COR-L47 (cell line): ENCODE measurements at places on chromosomes 1 and 21.

GRCh38 chr1:234858722-234859121, 248.7 kb upstream of the IRF2BP2 start:
- DNase-seq = no peak

- no peak for DNase-seq
Observed at GRCh38 chr1:170661646-170662411, 2.1 kb upstream of the PRRX1 start.

DNA sequence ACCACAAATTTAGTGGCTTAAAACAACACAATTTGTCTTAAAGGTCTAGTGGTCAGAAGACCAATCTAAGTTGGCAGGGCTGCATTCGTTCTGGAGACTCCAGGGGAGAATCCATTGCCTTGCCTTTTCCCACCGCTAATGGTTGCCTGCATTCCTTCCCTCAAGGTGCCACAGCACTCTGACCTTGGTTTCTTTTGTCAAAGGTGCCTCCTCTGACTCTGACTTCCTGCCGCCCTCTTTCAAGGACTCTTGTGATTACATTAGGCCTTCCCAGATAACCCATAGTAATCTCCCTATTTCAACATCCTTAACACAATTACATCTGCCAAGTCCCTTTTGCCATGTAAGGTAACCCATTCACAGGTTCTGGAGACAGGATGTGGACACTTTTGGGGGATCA, 145.3 kb downstream of the S1PR1 start:
- no peak for DNase-seq

DNA sequence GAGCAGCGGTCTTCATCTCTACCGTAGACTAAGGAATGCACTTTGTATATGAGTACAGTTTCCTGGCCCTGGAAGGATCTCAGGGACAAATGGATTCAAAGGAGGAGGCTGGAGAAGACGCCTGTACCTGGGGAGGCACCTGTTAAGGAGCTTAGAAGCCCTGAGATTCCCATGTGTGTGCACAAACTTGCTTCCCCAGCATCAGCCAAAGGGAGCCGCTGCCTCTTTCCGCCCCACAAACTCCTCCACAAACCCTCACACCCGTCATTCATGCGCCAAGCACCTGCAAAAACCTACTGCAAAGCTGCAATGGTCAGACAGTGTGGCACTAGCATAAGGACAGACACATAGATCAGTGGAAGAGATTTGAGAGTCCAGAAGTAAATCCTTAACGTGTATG, 54.5 kb downstream of the RRAGC start:
- DNase-seq = no peak

GRCh38 chr1:36845802-36846201, 188.5 kb downstream of the GRIK3 start:
- no peak for DNase-seq

DNA sequence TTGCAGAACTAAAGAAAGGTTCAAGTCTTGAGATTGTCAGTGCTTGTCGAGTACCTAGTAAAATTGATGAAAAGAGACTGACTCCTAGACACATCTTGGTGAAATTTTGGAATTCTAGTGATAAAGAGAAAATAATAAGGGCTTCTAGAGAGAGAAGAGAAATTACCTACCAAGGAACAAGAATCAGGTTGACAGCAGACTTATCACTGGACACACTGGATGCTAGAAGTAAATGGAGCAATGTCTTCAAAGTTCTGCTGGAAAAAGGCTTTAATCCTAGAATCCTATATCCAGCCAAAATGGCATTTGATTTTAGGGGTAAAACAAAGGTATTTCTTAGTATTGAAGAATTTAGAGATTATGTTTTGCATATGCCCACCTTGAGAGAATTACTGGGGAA, 16.3 kb downstream of the L1TD1 start:
- no peak for DNase-seq

- DNase-seq = no peak
Observed at GRCh38 chr21:15423676-15424445, 305.9 kb upstream of the USP25 start.

DNA sequence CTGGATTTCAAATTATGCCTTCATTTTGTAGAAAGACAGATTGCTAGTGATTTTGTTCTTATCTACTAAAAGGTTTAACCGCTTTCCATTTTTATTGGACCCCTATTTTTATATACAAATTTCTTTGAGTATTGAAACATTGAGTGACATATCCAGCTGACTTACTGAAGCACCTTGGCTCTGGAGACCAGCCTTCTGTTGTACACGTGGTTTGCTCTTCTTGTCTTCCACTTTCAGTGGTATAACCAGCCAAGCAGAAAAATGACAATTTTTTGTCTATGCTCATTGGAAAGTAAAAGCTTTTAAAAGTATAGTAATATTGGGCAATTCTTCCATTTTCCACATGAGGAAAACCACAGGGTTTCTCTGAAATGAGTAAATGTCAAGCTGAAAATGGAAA, 4.4 kb downstream of the F13B start:
- no peak for DNase-seq

DNA sequence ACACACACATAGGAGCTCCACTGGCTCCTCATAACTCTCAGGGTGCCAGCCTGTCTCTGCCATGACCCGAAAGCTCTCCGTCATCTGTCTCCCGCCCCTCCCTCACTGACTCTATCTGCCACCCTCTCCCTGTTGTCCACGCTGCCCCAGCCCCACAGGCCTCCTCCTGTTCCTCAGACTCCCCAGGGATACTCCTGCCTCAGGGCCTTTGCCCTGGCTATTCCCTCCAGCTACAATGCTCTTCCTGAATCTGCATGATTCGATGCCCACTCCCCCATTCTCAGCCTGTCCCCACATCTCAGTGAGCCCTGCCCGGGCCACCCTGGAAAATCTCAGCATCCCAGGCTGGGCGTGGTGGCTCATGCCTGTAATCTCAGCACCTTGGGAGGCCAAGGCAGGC, 24.6 kb upstream of the DNAJC11 start:
- no peak for DNase-seq

DNA sequence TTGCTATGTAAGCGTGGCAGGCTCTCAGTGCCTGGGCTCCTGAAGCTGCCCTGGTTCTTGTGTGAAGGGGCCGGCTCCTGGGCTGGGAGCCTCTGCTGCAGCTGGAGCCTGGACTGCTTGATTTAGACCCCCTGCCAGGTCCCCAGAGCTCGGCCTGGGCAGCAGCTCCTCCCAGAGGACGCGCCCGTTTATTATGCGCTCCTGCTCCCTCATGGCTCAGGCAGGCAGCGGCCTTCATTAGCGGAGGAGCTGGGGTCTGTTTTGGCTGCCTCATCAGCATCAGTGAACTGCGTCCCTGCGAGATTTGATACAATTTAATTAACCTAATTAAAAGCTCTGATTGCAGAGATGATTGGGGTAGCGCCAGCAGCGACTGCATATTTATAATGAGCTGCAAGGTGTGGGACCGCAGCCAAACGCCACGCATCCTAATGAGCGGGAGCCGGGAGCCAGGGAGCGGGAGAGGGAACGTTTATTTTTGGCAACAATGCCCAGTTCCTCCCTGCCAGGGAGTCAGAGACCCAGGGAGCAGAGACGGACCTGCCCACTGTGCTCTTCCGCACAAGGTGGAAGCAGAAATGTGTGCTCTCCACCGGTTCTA, 16.6 kb downstream of the UTP11 start:
- DNase-seq = peak; percentile 98

GRCh38 chr1:71738910-71739309, 543.4 kb downstream of the NEGR1 start:
- peak; percentile 17 for DNase-seq

- DNase-seq = peak; percentile 50
Observed at GRCh38 chr1:182120411-182121258, 59.1 kb upstream of the ZNF648 start.

GRCh38 chr1:44048532-44049215, 17.4 kb upstream of the SLC6A9 start:
- no peak for DNase-seq

- no peak for DNase-seq
Observed at GRCh38 chr1:5818755-5819154, 173.5 kb downstream of the NPHP4 start.

DNA sequence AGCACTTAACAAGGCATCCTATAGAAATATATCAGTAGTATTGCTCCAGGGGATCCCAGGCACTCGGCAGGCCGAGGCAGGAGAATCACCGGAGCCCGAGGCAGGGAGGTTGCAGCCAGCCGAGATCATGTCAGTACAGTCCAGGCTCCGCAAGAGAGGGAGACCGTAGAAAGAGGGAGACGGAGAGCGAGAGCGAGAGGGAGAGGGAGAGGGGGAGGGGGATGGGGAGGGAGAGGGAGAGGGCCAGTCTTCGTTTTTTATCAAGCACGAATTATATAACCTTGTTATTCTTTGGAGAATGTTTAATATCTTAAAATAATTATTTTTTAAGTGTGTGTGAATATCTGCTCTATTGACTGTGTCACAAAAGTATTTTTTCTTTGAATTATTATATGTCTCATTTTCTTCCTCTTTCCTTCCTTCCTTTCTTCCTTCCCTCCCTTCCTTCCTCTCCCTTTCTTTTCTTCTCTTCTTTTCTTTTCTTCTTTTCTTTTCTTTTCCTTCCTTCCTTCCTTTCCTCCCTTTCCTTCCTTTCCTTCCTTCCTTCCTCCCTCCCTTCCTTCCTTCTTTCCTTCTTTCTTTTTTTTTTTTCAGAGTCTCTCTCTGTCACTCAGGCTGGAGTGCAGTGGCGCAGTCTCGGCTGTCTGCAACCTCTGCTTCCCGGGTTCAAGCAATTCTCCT, 233.7 kb downstream of the SRGAP2C start:
- DNase-seq = no peak

GRCh38 chr1:175155473-175155856, 37.1 kb downstream of the KIAA0040 start:
- no peak for DNase-seq

GRCh38 chr1:37849480-37849879, 9.9 kb downstream of the MTF1 start:
- no peak for DNase-seq

DNA sequence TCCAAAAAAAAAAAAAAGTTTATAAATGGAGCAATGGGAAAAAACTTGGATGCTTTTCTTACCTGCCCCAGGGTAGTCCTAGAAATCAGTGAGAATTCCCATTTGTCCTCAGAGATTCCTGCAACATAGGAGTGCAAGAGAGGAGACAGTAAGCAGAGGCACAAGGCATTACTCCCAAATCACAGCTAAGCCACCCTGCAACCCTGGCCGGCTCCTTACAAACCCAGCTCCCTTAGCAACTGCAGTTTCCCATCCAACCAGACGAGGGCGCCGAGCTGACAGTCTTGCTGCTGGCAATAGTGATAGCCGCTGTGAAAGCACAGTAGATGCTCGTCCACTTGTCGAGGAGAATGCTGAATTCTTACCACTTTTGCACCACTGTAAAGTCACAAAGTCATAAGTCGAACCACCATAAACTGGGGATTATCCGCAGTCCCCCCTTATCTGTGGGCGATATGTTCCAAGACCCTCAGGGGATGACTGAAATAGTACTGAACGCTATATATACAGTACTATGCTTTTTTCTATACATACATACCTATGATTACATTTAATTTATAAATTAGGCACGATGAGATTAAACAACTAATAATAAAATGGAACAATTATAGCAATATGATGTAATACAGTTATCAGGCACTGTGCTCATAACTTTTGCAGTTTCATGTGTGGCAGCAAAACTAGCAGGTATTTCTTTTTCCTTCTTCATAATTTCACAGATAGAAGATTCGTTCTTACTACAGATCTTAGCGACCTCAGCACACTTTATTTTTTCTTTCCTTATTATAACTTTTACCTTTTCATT, 6.0 kb upstream of the PITHD1 start:
- DNase-seq = peak; percentile 77

GRCh38 chr1:30679201-30679975, 44.0 kb downstream of the MATN1 start:
- no peak for DNase-seq

GRCh38 chr21:44085491-44086321, 21.5 kb upstream of the PWP2 start:
- no peak for DNase-seq

GRCh38 chr1:230084408-230085177, 17.6 kb downstream of the GALNT2 start:
- DNase-seq = no peak

DNA sequence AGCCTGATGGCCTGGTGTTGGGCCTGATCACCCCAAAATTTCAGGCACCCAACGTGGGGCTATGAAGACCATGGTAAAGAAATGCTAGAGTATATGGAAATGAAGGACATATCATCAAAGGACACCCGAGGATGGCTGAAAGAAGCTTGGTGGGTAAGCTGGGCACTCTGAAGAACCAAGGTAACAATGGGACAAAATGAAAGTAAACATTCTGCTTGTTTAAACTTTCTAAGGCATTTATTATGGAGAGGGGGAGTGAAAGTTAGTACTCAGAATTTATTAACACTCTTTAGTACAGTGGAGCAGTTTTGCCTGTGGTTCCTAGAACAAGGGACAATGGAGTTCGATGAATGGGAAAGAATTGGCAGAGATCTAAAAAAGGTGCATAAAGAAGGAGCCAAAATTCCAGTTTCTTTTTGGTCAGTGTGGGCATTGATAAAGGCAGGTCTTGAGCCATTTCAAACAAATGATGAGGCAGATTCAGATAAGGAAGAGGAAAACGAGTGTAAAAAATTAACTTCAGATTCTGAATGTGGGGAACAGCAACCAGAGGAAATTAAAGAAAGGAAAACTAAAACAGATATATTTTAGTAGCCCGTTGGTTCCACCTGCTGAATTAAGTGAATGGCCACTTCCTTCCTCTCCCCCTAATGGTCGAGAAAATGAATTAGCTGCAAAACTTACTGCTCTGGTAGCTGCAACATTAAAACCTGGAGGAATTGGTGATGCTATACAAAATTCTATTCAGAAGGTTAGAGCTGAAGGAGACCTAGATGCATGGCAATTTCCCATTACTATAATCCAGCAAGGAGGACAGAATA, 8.4 kb upstream of the PM20D1 start:
- DNase-seq = no peak

DNA sequence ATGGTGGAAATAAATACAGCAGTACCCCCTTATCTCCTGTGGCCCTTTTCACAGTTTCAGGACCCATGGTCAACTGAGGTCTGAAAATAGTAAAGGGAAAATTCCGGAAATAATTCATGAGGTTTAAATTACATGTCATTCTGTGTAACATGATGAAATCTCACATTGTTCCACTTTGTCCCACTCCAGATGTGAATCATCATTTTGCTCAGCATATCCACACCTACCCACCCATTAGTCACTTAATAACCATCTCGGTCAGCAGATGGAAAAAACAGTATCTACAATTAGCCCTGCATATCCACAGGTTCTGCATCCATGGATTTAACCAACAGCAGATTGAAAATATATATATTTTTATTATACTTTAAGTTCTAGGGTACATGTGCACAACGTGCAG, 86.9 kb upstream of the GORAB start:
- no peak for DNase-seq

DNA sequence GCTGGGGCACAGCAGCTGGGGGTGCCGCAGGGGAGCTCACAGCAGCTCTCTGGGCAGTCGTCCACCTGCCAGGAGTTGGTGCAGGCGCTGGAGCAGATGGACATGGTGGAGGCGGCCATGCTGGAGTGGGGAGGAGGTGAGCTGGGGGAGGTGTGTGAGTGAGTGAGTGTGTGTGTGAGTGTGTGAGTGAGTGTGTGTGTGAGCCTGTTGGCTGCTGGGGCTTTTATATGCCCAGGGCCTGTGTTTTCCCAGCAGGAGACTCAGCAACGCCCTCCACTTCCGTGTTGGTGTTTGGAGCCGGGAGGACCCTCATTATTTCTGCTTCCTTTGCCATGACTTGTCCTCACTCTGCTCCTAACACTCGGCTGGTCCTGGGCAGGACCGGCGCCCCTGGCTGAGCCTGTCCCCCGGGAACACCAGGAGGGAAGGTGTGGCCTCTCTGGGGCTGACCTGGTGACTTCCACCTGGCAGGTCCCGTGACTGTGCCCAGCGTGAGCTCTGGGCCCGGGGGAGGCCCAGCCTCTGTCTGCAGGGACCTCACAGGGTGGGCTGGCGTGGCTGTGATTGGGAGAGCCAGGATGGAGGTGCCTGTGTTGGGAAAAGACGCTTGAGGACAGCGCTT, at the start of gene KRTAP10-2:
TSS of gene KRTAP10-2 (minus strand) at position 166 of the 622 bp plus-strand sequence. CDS start at position 119, 47 bp downstream.
- peak; percentile 92 for DNase-seq
